ENCODE measurements at places on chromosomes 7 and 10.

DNA sequence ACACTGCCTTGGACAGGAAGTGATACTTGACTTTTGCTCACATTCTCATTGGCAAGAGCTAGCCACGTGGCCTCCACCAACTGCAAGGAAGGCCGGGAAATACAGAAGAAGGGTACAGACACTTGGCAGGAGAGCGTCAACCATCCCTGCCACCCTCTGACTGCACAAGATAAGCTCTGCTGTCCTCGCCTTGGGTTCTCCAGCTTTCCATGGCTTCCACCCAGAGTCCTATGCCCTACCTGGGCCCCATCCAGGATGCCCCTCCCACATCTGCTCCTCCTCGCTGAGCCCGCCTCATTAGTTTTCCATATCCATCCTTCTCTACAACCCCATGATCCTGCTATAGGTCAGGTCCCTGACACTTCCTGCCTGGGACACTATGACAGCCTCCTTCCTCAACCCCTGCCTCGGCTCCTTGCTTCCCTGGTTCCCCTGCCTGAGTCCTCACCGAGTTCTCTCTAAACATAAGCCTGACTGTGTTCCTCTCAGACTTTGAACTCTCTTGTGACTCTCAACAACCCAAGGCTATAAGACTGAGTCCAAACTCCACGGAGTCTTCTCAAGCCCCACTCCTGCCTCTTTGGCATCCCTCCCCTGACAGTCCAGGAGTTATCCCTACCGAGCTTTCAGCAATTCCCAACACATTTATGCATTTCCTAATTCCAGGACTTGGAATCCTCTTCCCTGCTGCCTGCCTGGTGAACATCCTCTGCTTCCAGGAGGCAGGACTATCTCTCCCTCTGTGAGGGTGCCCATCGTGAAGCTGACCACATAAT is 23.2 kb upstream of the GDF10 start:
- peak; percentile 11 for DNase-seq

- DNase-seq: peak; percentile 54
Observed at GRCh38 chr7:28296571-28297483, 115.5 kb upstream of the CREB5 start.

GRCh38 chr10:3231951-3232730 is 59.6 kb upstream of the PITRM1 start:
- DNase-seq: no peak

DNA sequence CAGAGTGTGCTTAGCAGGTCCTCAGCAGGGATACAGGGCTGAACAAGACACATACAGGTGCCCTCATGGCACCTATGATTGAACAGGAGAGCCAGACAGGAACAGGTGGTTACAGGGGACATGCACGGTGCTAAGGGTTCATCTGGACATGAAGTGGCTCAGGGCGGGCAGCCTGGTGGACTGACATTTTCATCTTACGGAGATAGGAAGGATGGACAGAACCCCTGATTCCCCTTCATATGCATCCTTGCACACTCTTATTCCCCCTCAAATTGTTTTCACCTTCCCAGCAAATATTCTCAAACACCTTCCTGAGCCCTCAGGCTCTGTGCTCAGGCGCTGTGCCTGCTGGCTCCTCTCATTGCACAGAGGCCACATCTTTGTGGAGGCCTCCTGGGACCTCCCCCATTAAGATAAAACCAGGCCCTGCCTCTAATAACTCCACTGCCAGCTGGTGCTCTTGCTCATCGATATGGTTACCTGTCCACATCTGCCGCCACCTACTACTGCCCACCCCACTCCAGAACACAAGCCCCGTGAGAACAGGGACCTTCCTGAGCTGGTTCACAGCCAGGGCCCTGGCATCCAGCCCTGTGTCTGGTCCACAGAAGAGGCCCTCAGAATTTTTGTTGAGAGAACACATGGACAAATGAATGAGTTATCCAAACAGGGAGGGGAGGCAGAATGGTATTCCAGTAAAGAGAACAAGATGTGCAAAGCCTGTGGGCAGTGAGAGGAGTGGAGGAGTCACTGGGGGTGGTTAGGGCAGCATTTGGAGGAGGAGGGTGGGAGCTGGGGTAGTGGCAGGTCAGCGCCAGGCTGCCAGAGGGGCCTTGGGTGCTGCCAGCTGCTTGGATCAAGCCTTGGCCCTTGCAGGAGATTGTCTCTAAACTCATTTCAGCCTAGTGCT is 68.9 kb upstream of the AQP1 start:
- no peak for DNase-seq

DNA sequence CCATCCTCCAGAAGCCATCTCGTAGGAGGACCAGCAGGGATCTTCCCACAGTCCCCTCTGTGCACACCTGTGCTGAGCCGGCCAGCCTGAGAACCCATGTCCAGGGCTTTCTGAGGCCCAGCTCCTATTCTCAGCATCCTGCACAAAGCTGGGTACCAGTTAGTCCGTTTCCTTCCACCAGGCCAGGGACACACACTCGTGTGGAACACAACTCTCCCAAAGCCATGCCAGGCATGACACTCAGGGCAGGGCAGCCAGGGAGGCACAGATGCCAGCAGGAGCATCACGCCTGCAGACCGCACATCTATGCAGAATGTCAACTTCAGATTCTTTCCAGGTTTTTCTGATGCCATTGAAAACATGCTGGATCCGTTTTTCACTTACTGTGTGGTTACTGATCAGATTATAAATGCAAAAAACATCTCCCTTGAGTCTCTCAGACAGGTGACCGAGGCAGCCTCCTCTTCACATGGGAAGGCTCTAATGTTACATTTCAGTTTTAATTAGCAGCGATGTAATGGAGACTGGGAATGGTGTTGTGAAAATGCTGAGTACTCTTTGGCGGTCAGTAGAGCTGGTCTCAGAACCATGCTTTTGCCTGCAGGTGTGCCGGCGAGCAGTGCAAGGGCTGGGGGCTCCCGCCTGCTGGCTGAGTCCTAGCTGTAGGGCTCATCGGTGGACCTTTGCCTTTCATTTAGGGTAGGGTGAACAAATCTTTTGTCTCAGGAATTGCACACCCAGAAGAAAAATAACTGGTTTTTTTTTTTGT is 3.3 kb upstream of the SUN1 start:
- DNase-seq: no peak

DNA sequence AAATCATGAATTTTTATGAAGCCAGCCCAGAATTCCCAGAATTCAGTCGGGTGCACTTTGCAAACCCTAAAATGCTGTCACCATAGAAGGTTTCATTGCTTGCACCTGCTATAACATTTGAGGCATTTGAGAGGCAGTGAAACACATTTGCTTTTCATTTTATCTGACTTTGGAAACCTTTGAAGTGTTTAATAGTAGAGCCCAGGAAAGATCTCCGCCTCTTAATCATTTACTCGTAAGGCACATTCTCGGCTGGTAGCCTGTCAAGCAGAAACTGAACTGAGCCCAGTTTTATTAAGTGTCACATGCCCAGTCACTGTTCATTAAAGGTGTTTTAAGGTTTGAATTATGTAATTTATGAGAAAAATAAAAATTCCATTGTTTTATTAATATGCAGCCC is 247.6 kb downstream of the EMX2 start:
- DNase-seq: no peak

DNA sequence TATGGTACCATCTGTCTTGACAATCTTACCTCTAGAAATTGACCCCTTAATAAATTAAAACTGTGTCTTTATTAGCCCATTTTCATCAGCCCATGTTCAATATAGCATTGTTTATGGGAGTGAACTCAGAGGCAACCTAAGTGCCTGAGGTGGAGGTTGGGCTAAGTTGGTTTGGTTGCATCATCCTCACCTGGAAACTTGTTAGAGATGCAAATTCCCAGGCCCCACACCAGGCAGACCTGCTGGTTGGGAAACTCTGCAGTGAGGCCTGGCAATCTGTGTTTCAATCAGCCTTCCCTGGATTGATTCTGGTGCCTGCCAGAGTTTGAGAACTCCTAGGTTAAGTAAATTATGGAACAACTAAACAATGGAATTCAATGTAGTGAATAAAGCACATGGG is 9.4 kb upstream of the FAM170B start:
- DNase-seq: no peak

All from activated T-cell treated with anti-CD3 and anti-CD28 coated beads, Interleukin-2, amount 50 U/mL, for 48 hours (primary cell).